ENCODE measurements at places on chromosomes 7 and 10.

GRCh38 chr7:2859952-2860351 lies 15.8 kb upstream of the GNA12 start:
- no peak for DNase-seq

- DNase-seq, result no peak
These were observed 72.0 kb downstream of the VWA2 start for GRCh38 chr10:114311023-114311422.

DNA sequence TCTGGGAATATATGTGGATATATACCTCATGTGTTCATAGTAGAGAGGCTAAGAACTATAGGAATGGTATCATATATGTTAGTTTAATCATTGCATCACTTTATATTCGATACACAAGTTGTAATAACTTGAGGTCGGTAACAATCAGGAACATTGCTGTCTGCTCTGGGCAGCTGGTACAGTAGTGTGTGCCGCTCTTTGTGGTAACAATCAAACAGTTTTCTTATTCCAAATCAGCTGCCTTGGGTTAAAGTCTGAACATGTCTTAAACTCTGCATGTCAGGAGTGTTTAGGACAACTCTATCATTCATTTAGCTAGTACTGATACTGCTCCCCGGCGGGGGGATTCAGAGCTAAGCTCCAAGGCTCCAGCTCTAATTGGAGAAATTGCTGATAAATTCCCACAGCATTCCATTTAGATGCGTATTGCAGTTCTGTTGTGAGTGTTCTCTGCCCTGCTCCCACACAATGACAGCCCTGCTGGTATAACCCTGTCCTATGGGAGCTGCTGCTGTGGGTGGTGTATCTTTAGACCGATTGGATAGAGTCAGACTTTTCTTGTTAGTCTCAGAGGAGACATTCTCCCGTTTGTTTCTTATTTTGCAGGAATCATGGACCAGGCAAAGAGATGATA lies 707.5 kb upstream of the FZD8 start:
- DNase-seq, result no peak

DNA sequence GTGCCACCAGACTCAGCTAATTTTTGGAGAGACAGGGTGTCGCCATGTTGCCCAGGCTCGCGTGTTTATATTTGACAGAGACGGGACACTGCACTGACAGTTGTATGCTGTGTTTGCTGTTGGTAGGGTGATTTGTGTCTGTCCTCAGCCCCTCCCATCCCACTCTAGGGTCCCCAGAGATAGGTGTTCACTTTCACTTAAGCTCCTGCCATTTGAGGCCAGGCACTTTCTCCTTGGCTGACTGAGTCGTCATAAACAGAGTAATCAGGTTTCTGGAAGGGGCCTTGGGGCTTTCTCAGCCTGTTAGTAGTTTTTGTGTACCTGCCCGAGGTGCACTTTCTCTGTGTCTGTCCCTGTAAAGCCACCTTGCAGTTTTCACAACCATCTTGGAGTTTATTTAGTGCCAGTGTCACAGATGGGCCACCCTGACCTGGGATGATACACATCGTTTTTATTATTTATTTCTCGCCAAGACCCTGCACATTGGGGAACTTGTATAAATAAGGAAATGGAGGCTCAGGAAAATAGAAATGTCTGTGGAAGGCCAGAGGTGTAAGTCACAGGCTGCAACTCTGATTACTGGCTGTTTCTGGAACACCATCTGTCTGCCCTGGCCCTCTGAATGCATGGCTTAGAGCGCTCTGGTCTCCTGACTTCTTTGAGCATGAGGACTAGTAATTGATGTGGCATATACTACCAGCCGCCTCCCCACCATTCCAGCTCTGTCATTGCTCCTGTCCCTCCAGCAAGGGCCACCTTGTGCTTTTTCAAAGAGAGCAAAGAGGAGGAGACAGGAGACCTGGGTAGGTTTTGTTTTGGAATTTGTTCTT lies 81.9 kb upstream of the PDCD4 start:
- DNase-seq, result no peak

DNA sequence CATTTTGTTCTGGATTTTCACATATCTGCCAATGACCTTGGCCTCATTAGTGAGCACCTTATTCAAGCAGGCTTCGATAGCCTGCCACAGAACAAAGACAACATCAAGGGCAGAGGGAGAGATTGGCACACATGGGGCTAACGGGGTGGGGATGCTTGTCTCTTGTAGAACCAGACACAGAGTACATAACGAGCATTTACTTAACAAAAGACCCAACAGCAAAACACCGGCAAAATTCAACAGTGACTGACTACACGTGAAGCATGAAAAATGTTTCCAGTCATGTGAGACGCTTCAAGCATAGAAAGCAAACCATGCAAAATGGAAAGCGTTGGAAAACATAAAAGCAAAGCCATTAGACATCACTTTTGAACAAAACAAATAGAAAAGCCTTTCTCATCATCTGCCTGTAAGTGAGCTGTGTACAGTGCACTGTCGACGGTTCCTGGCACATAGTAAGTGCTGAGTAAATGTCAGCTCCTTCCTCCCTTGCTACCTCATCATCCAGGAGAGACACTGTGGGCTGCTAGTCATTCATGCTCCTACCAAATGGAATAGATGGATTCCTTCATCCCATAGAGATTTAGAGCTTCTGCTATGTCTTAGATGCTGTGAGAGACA lies 134.4 kb upstream of the AGK start:
- no peak for DNase-seq

- DNase-seq, result no peak
These were observed 739.0 kb upstream of the GALNT17 start for GRCh38 chr7:70392877-70393435.

GRCh38 chr7:92793656-92794205 lies 42.6 kb downstream of the CDK6 start:
- DNase-seq, result no peak

DNA sequence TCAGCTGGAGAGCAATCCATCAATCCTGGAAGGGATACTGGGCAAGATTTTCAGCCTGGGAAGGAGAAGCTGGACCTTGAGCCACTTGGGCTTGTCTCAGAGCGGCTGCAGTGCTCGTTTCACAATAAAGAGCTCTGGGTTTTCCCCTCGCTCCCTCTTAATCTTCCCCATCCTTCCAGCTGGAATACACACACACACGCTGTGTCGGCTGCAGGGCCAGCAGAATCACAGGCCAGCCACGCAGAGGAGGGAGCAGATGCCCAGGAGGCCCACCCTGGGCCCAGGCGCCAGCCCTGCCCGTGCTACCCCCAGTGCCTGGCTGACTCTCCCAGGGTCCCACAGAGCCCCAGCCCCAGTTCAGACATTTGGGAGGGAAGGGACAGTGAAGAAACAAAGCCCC lies 255.1 kb downstream of the TNS3 start:
- DNase-seq, result no peak

- no peak for DNase-seq
These were observed 25.0 kb downstream of the GPR22 start for GRCh38 chr7:107494884-107495283.

DNA sequence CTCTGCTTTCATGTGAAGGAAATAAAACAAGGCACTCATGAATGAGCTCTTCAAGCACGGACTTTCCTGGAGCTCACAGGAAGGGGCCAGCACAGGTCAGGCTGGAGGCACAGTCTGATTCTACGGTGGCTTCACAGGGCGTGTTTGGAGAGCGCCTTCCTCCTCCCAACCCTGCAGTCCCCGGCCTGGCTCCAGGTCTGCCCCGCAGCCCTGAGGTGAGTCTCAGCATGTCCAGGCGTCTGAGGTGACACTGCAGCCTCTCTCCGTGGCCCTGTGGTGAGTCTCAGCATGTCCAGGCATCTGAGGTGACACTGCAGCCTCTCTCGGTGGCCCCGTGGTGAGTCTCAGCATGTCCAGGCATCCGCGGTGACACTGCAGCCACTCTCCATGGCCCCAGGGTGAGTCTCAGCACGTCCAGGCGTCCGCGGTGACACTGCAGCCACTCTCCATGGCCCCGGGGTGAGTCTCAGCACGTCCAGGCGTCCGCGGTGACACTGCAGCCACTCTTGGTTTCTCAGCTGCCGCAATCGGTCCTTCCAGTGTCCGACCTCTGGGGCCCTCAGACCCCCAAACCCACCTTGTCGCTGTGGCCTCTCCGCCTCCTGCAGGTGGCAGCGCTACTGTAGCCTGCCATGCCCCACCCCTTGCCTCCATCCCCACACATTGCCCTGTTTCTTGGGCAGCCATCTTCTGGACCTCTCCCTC lies 381.7 kb downstream of the DNAJB6 start:
- no peak for DNase-seq
